NCI-H187 (cell line): ENCODE measurements at places on chromosomes 7 and 10.

DNA sequence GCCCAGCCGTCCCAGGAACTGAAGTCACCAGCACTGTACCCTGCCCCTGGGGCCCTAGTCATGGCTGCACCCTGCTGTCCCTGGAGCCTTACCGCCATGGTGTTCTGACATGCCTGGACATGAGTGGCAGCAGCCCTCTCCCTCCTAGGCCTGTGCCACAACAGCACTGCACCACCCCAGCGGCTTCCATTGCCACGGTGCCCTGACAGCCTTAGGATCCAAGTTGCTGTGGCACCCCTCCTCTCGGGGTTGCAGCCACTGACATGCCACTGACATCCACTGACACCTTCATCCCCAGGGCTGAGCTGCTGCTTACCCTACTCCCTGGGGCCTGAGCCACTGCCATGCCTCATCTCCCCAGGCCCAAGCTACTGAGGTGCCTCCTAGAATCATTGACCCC is 39.6 kb upstream of the SHH start:
- DNase-seq, result no peak

- DNase-seq, result no peak
Observed at GRCh38 chr7:81197266-81197665, 278.4 kb upstream of the SEMA3C start.

DNA sequence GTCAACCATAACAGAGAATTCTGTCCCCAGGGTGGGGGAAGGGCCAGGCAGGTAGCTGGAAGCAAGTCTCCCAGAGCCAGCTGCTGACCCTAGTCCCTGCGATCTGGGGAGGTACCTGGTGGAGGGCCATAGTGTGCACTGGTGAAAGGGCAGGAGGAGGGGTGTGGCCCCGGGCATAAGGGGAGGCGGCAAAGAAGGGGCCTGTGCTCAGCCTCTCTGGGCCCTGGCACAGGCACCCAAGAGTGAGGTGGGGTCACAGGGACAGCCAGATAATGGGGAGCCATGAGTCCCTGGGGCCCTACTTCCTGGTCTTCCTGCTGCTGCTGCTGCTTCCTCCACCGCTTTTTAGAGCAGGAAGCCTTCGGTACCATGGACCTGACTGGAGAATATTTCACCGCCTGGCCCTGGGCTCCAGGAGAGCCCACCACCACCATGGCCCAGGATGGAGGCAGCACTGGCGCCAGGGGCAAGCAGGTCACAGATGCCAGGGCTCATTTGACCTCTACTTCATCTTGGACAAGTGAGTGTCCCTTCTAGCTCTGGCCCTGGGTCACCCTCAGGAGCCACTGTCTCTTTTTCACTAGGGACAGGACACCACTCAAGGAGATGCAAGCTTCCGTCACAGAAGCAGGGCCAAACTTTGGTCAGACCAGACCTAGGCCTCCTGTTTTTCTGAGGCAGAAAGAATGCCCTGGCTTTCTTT is at the start of gene ANTXRL:
Gene ANTXRL, plus strand, starts transcription at position 7 of the 703 bp plus-strand sequence. Its CDS starts 266 bp downstream, at position 273.
- DNase-seq, result no peak

GRCh38 chr10:65903620-65904019 is 1022.2 kb upstream of the LRRTM3 start:
- no peak for DNase-seq

- DNase-seq, result no peak
Observed at GRCh38 chr10:3606309-3606708, 178.7 kb downstream of the KLF6 start.
